Activated CD8-positive, alpha-beta memory T cell treated with anti-CD3 and anti-CD28 coated beads, Interleukin-2, amount 10 ng/mL, durations not matched to agents 7 days and 5 days (primary cell): ENCODE measurements at places on chromosomes 6 and 20. TPM values are rescaled to one million over a fixed set of nuclear protein-coding genes. Genes with fewer than 3 reads are reported as not detected.

The OPRM1 gene
- not detected for total RNA-seq

- H3K27ac ChIP-seq: no peak overlapping the region
Measured at GRCh38 chr6:40909811-40910210, 129.2 kb downstream of the UNC5CL start.

The TBC1D22B gene
- 17.9 TPM for total RNA-seq

The IRAK1BP1 gene
- total RNA-seq: 2.6 TPM

DNA sequence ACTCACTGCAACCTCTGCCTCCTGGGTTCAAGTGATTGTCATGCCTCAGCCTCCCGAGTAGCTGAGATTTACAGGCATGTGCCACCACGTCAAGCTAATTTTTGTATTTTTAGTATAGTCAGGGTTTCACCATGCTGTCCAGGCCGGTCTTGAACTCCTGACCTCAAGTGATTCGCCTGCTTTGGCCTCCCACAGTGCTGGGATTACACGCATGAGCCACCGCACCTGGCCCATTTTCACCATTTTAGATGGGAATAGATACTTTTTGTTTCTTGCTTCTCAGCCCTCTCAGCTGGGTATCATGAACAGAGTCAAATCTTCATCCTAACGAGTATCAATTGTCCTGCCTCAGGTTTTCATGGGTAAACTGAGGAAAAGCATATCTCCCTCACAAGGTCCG is 235.0 kb downstream of the CDC5L start:
- H3K27me3 ChIP-seq: no peaks in the 10 kb centered on the region
- no peak overlapping the region for H3K4me3 ChIP-seq
- no peak overlapping the region for H3K27ac ChIP-seq
- no peak for DNase-seq

DNA sequence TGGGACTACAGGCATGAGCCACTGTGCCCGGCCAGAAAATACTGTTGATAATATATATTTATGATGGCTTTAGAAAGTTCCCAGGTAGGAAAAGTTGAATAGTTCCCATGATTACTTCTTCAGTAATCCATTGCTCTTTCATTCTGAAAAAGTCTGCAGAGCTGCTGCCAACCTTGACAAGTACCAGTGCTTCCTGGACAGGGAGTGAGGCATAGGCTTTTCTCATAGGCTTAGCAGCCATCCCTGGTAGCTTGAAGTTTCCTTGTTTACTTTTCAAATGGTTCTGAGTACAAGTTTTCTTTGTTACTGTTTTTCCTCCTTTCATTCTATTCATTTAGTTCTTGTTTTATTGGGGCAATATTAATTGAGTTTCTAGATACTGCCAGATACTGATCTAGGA is 7.8 kb downstream of the RWDD1 start:
- no peak for DNase-seq
- H3K27me3 ChIP-seq: no peaks in the 10 kb centered on the region
- no peak overlapping the region for H3K4me3 ChIP-seq
- H3K4me1 ChIP-seq: peaks cover 18% of the 10 kb centered on the region
- H3K27ac ChIP-seq: no peak overlapping the region

DNA sequence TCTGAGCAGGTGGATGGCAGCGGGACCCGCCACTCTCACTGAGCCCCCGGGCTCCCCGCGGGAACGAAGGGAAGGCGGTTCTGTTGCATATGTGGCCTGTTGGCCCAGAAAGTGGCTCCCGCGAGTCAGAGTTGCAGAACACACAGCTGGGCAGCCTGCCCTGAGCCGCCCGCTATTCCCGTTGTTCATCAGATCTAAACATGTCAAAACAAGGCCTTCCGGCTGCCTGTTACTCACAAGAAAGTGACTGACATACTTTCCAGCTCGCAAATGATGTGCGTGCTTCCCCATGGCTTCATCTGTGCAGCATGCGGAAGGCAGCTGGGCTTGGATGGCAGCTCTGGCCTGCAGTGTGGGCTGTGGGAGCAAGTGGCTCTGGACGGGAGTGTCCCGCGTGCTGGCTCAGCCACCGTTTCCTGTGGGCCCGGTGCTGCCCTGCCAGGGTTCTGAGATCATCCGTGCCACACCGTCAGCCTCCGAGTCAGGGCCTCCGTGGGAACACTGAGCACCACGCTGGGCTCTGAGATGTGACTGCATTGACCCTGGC is 227.3 kb downstream of the ERMARD start:
- H3K4me3 ChIP-seq: no peak overlapping the region
- H3K27ac ChIP-seq: no peak overlapping the region
- peaks cover 11% of the 10 kb centered on the region for H3K27me3 ChIP-seq
- H3K4me1 ChIP-seq: no peaks in the 10 kb centered on the region
- H3K36me3 ChIP-seq: no peaks in the 10 kb centered on the region

The OLIG3 gene
- 0.18 TPM for total RNA-seq

GRCh38 chr6:89611666-89612065 is 26.9 kb downstream of the LYRM2 start:
- H3K36me3 ChIP-seq: no peaks in the 10 kb centered on the region
- H3K4me1 ChIP-seq: peaks cover 22% of the 10 kb centered on the region
- no peak overlapping the region for H3K4me3 ChIP-seq
- H3K27me3 ChIP-seq: no peaks in the 10 kb centered on the region

GRCh38 chr6:70234561-70235236 is 68.2 kb downstream of the COL9A1 start:
- H3K27ac ChIP-seq: no peak overlapping the region
- no peak overlapping the region for H3K4me3 ChIP-seq
- H3K27me3 ChIP-seq: peaks cover 17% of the 10 kb centered on the region
- no peaks in the 10 kb centered on the region for H3K36me3 ChIP-seq
- no peak for DNase-seq
- H3K4me1 ChIP-seq: no peaks in the 10 kb centered on the region

DNA sequence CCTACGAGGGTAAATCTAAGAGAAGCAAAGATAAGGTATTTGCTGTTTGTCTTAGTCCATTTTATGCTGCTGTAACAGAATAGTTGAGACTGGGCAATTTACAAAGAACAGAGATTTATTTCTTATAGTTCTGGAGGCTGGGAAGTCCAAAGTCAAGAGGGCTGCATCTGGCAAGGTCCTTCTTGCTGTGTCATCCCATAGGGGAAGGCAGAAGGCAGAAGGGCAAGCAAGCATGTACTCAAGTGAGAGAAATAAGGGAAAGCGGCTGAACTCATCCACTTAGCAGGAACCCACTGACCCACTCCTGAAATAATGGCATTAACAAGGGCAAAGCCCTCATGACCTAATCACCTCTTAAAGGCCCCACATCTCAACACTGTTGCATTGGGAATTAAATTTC is 102.7 kb downstream of the AGPAT4 start:
- no peak overlapping the region for H3K27ac ChIP-seq
- no peak overlapping the region for H3K4me3 ChIP-seq

DNA sequence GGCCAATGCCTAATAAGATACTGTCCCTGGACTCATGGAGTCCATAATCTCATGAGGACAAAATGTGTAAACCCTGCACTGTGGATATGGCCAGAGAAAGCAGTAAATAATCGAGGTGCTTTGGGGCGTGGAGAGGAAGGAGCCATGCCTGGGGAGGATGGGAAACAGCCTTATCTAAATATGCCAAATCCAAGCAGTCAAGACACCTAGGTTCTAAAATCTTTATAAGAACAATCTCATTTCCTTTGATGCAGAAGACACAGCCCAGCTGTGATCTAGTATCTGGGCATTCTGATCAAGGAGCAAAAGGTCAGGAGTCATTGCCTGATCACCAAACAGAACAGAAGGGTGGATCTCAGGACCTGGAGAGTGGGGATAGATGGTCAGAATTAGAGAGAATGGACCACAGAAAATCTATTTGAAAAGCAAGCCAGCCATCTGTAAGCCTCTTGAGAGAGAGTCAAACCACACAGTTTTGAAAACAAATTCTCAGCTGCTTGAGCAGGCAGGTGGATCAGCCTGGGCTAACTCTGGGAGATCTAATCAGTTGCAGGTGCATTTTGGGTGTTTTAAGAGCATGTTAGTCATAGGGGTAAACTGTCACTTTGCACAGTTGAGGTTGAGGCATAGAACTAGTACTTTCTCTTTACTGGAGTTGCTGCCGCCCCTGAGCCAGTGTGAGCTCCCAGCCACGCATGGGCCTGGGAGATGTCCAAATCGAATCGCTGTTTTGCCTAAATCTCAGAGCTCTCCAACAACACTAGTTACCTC is 130.8 kb upstream of the TNFAIP3 start:
- peaks cover 6% of the 10 kb centered on the region for H3K27me3 ChIP-seq
- peak; percentile 58 for DNase-seq
- H3K27ac ChIP-seq: peak overlapping the region; percentile 69

The PTCHD4 gene
- not detected for total RNA-seq

DNA sequence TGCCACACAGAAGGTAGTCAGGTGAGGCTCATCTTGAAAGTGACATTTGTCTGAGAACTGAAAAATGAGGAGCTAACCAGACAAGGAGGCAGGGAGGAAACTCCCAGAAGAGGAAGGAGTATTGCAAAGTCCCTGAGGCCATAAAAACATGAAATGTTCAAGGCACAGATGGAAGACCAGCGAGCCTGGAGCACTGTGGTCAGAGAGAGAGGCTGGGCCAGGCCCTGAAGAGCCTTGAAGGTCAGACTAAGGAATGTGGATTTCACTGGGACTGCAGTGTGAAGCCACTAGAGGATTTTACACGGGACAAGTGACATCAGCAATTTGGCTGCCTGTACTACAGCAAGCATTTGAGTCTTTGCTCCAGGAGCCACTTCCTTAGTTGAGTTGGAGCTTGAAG is 21.1 kb upstream of the TMEM181 start:
- no peak overlapping the region for H3K4me3 ChIP-seq
- H3K27ac ChIP-seq: no peak overlapping the region
- DNase-seq: no peak

The PRL gene
- total RNA-seq: not detected

GRCh38 chr6:43256670-43257366 is 13.5 kb downstream of the TTBK1 start:
- H3K27me3 ChIP-seq: peaks cover 3% of the 10 kb centered on the region
- H3K27ac ChIP-seq: no peak overlapping the region
- no peak for DNase-seq
- H3K36me3 ChIP-seq: no peaks in the 10 kb centered on the region

GRCh38 chr6:105645958-105646357 is 243.1 kb upstream of the PREP start:
- DNase-seq: no peak
- peak overlapping the region; percentile 60 for H3K4me3 ChIP-seq
- H3K27ac ChIP-seq: peak overlapping the region; percentile 99
- no peaks in the 10 kb centered on the region for H3K27me3 ChIP-seq
- H3K36me3 ChIP-seq: peaks cover 46% of the 10 kb centered on the region
- H3K4me1 ChIP-seq: peaks cover 89% of the 10 kb centered on the region

- H3K4me3 ChIP-seq: no peak overlapping the region
- DNase-seq: no peak
- no peak overlapping the region for H3K27ac ChIP-seq
Measured at GRCh38 chr6:139917951-139918630, 543.6 kb upstream of the CITED2 start.

DNA sequence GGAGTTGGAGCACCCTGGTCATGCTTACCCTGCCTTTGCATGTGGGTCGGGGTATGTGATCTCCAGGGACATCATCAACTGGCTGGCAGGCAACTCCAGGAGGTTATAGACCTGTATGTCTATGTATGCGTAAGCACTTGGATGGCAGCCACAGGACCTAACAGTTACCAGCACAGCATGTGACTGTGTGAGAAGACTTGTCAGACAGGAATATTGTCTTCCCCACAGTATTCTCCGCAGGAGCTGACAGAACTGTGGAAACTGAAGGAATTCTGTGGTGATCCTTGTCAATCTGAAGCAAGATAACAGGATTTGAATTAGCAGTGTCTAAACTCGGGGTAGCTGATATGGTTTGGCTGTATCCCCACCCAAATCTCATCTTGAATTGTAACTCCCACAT is 59.2 kb downstream of the TMEM244 start:
- H3K4me3 ChIP-seq: no peak overlapping the region
- no peaks in the 10 kb centered on the region for H3K4me1 ChIP-seq
- DNase-seq: no peak
- H3K27me3 ChIP-seq: peaks cover 13% of the 10 kb centered on the region
